ENCODE measurements at places on chromosomes 7 and 10.

DNA sequence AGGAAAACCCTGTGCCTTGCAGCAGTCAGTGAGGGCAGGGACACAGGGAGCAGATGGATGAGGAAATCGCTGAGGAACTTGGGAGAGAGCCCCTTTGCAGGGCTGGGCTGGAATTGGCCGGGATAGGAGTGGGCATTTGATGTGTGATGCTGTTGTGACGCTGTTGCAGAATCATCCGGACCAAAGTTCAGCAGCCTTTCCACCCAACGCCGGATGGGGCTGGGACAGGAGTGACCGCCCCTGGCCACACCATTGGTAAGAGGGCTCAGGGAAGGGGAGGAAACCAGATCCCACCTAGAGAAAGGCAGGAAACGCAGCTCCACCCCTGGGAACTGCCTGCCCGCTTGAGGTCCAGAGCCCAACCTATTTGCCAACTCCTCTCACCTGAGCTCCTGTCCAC lies 33.9 kb downstream of the PAX2 start:
- no peak for DNase-seq

DNA sequence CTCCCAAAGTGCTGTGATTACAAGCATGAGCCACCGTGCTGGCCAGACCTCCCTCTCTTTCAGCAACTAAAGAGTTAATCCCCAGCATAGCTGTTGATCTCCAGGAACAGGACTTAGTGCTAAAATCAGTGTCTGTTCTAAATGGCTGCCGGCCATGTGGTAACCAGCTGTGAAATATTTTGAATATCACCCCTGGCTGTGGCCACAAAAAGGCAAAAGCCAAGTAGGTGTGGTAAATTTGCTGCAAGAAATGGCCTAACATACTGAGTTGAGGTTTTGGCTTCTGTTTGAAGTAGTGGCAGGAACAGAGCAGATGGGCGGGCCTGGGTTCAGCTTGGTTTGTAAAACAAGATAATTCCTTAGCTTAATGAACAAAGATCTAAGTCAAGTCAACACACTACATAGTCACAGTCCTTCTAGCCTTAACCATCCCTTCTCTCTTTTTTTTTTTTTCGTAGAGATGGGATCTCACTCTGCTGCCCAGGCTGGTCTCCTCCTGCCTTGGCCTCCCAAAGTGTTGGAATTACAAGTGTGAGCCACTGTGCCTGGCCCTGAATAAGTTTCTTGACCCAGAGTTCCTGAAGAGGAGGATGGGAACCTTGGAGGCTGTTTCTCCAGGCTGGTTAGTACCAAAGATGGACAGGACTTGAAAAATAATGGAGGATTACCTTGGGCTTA lies 22.7 kb upstream of the AGFG2 start:
- no peak for DNase-seq

DNA sequence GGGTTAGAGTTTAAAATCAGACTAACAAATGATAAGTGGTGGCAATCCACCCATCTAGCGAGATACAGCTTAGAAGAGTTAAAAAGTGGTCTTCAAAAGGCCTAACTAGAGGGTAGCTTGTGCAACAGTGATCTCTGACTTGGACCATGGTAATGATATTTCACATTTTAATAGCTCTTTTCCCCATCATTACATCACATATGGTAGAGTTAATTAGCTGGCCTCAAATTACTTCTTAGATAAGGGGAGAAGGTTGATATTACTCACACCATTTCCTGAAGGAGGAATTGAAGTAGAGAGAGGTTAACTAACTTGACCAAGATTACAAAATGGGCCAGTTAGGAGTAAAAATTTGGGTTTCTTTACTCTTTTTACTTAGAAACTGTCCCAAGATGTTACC lies 223.6 kb downstream of the PHTF2 start:
- DNase-seq: no peak

DNA sequence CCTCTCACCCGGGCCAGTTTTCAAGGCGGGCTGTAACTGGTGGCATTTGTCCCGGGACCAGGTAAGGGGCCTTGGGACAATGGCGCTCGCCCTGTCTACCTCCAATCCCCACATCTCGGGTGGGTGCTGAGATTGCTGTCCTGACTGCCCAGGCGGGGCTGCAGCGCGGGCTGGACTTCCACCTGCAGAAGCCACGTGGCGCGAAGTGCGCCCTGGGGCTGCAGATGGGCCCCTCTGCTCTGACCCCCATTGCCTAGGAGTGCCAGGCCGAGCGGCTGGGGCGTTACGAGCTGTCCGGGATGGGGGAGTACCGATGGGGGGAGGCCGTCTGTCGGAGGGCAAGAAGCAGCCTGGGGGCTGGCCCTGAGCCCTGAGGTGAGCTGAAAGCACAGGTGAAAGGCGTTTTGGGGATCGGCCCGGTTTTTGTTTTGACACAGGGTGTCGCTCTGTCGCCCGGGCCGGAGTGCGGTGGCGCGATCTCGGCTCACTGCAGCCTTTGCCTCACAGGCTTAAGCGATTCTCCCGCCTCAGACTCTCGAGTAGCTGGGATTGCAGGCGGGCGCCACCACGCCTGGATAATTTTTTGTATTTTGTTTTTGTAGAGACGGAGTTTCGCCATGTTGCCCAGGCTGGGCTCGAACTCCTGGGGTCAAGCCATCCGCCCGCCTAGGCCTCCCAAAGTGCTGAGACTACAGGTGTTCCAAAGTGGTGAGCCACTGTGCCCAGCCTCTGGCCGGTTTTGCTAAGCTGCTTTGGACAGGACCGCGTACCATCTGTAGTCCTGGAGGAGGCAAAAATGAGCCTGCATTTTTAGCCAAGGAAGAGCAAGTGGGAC lies at the start of gene SFXN2:
Gene SFXN2, plus strand, starts transcription at position 16 of the 835 bp plus-strand sequence. CDS start 12,001 bp downstream, outside the sequence.
- DNase-seq: no peak

- peak; percentile 80 for DNase-seq
These were observed 44.0 kb upstream of the COL13A1 start for GRCh38 chr10:69757553-69758309.

DNA sequence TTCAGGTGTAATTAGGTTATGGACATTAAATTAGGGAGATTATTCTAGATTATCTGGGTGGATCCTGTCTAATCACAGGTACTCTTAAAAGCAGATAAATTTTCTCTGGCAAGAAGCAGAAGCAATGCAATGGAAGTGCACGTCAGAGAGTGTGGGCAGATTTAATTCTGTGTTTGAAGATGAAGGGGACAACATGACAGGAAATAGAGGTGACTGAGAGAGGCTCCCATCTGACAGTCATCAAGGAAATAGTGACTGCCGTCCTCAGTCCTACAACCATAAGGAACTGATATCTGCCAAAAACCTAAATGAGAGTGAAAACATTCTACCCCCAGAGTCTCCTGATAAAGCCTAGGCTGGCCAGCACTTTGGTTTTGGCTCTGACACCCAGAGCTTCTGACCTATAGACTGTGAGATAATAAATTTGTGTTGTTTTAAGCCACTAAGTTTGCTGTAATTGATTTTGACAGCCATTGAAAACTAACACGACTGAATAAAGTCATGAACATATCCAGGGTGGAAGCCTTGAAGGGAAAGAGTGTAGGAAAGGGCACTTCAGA lies 30.5 kb upstream of the DDX50 start:
- no peak for DNase-seq

GRCh38 chr10:13795653-13796555 lies 209.1 kb downstream of the PRPF18 start:
- no peak for DNase-seq

- no peak for DNase-seq
These were observed 480 bp downstream of the VPS50 start for GRCh38 chr7:93232673-93233018.

GRCh38 chr10:78458983-78459638 lies 425.4 kb downstream of the RPS24 start:
- peak; percentile 15 for DNase-seq

- DNase-seq: no peak
These were observed 64.3 kb downstream of the PLXNA4 start for GRCh38 chr7:132511921-132512320.

DNA sequence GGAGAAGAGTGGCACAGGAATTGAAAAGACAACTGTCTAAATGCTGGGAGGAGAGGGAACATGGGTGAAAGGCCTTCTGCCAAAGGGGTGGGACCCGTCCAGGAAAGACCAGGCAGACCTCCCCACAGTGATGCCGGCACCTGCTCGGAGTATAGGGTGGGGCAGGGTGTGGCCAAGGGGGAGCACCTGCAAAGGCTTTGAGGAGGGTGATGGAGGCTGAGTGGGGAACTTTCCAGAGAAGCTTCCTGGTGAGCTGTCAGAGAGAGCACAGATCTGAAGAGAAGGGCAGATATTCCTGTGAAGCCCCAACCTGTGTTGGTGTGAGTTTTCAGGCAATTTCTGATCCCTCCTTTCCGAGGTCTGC lies 263.4 kb upstream of the GRB10 start:
- no peak for DNase-seq

DNA sequence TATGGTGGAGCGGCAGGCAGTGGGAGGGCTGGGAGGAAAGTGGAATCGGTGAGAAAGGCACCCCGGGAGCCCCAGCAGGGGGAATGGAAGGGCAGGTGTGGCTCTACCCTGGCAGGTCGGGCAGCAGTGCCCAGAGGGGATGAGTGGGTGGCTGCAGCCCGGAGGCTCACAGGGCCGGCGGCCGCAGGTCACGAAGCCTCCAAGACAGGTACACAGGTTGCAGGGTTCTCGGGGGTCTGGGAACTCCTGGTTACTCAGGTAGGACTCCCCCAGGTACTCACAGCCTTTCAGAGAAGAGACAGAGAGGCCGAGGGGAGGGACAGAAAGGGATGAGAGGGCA lies 21.8 kb downstream of the KCP start:
- DNase-seq: no peak

DNA sequence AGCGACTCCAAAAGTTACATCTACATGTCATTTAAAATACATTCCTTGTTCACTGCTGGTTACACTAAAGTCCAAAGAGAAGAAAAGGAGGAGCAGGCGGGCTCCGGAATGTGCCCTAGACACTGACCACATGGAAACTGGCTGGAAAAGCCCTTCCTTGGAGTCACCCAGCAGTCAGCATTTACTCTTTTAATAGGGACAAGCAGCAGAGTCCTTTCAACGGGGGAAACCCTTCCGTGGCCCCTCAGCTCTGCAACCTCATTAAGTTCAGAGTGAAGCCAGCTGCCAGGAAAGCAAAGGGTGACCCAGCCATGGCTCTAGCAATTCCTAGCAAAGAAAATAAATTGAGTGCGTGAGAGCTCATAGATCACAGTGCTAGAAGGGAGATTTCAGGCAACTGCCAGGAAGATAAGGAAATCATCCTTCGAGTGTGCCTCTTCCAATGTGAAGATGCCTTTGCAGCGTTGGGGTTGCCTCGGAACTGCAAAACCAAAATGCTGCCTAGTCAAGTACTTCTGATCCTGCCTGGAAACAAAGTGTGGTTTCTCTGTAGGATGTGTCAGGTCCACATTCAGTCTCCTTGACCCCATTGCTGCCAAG lies 101.6 kb downstream of the SORBS1 start:
- no peak for DNase-seq

GRCh38 chr10:21097926-21098355 lies 200.8 kb upstream of the NEBL start:
- no peak for DNase-seq

DNA sequence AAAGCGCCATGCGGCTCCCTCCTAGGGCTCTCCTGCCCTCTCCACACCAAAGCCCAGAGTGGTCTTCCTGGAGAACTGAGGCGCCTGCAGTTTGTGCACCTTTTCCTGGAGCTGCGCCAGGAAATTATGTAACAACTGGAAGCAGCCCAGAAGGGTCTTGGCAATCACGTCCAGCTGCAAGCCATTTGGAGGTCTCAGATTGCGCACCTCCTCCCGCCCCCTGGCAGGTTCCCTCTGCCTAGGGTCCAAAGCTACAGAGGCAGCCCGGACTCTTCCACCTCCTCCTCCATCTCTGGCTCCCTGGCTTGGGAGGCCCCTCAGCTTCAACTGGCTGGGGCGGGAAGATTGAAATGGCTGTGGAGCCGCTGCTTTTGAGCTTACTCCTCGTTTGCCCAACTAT lies 34.0 kb upstream of the SFTPD start:
- no peak for DNase-seq

- DNase-seq: no peak
These were observed 91.1 kb downstream of the PPP1R9A start for GRCh38 chr7:94998266-94999068.

DNA sequence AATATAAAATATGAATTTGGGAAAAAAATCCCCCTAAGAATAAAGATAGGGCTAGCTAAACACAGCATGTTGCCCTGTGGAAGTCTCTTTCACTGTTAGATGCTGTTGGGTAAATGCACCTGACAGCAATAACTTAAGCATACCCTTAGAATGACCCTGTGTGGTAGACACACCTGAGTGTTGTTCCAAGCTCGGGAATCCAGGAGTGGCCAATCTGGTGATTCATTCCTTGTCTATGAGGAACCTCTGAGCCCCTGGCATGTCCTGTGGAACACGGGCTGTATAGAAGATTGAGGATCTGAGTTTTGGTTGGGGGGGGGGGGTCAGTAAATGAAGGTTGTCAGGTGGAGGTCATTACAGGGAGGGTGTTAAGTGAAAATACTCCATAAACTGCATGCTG lies 730.0 kb upstream of the IGFBP3 start:
- no peak for DNase-seq

GRCh38 chr10:58026036-58026435 lies 241.7 kb downstream of the IPMK start:
- DNase-seq: no peak

Measured in cardiac septum (tissue), 1 donor.